Spinal cord (tissue), 10 donors: ENCODE measurements at places on chromosomes 6 and 20.

DNA sequence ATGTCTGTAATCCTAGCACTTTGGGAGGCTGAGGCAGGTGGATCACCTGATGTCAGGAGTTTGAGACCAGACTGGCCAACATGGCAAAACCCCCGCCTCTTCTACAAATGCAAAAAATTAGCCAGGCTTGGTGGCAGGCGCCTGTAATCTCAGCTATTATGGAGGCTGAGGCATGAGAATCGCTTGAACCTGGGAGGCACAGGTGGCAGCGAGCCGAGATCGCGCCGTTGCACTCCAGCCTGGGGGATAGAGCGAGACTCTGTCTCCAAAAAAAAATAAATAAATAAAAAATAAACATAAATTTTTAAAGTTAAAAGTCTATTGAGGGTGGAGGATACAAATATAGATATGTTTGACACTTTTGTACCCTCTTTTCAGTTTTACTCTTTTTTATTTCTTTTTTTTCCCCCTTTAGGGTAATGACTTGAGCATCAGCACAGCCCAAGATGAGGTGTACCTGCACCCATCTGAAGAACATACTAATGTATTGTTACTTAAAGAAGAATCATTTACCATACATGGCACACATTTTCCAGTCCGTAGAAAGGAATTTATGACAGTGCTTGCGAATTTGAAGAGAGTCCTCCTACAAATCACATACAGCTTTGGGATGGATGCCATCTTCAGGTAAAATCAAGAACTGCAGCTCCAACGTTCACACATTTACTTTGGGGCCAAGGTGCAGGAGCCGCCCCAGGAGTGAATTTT is 368.9 kb downstream of the LAMA2 start:
- DNase-seq = peak; percentile 88

- no peak for DNase-seq
Observed at GRCh38 chr6:31905041-31905440, 3.2 kb upstream of the ZBTB12 start.

DNA sequence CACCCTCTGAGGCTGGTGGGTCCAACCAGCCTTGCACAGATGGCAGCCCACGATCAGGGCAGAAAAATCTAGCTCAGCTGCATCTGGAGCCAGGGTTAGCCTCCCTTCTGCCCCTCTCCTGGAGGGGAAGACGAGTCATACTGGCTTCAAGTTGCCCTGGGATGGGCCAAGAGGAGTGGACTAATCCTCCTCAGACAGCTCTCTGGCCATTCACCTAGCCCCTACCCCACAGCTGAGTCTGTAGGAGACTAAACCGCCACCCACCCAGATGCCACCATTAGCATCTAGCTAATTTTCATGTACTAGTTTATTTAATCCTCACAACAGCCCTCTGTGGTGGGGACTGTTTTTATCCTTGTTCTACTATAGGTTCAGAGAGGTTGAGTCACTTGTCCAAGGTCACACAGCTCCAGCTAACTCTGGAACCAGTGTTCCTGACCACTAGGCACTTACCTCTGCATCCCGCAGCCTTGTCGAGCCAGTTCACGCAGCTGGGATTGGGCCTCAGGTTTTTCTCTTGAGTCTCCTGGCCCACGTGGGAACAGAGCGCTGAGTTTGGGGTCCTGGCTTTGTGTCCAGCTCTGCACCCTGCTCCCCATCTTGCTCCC is 48.5 kb upstream of the CCDC167 start:
- DNase-seq = no peak

DNA sequence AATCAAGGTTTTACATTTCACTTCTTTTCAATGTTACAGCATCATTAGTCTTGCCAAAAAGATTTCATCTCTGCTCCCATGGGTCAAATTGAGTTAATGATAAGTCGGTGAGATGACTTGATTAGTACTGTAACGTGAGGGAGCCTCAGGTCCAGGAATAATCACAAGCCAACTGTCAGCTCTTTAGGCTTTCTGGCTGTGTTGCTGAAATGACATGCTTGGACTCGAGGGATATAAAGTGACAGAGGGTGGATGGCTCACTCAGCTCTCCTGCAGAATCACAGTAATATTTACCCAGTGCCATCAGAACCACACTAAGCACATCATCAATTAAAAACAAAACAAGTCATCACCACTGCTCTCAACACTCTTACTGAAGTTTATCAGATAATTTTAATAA is 196.2 kb upstream of the THEMIS start:
- peak; percentile 77 for DNase-seq

- no peak for DNase-seq
Observed at GRCh38 chr20:11849270-11849915, 68.3 kb upstream of the BTBD3 start.

- DNase-seq = peak; percentile 76
Observed at GRCh38 chr20:56004007-56004406, 1.3 kb downstream of the CBLN4 start.

- DNase-seq = no peak
Observed at GRCh38 chr6:166907871-166908806, 48.2 kb downstream of the RNASET2 start.

DNA sequence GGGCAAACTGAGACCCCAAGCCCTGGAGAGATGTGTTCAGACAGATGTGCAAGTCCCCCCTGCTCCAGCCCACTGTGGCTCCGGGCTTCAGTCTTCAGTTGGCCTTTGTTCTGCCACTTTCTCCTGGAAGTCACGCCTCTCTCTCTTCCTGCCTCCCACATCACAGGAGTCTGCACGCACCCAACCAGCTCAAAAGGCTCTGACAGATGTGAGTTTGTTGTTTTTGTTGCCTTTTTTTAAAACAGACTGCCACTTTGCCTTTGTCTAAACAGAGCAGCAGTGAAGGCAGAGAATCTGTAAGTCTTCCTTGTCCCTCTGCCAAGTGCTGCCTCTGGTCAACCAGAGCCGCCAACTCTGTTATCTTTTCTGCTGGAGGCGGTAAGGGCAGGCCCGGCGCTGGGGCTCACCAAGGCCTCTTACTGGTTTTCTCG is 149.7 kb downstream of the TFAP2C start:
- no peak for DNase-seq

GRCh38 chr20:44400671-44400969 is 45.1 kb downstream of the HNF4A start:
- no peak for DNase-seq

DNA sequence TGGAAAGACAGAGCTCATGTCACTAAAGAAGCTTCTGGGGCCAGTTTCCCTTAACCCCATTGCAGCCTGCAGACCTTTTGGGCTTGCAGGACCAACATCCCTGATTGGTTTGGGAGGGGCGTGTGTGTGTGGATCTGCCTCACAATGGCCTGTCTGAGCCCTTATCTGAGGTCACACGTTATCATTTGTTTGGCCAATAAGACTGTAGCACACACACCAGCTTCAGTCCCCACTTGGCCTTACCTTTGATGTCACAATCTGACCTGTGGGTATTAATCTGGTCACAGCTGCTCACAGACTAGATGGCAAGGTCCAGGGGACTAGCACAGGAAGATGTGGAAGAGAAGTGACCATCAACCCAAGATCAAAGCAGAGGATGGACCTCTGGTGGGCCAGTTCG is at the start of gene SCP2D1:
TSS of gene SCP2D1 (plus strand) at position 301 of the 400 bp plus-strand sequence. CDS start at position 334, 33 bp downstream.
- DNase-seq = no peak

- peak; percentile 64 for DNase-seq
Observed at GRCh38 chr6:15036690-15037245, 209.1 kb upstream of the JARID2 start.

DNA sequence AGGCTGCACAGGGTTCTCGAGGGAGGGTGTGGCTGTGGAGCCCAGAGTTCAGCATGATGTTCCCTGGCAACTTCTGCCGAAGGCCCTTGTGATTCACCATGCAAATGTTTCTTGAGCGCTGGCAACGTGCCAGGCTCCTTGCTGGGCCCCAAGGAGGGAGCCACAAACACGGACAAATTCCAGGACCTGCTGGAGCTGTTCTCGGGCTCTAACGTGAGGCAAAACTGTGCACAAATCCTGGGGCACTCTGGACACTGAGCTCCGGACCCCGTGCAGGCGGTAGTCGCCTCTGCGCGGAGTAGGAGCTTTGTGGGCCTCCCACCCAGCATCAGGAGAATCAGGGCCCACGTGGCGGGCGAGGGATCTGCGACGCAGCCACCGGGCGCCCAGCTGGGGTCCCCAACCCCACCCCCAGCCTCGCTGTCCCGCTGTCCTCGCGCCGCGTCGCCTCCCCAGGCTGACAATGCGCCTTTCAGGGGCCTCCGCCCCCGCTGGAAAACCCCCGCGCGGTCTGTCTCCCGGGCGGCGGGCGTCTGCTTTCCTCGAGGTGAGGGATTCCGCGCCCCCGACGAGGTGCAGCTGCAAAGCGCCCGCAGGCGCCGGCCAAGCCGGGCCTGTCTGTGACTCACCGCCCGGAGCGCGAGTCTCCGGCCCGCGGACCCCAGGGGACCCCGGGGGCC is 31.7 kb upstream of the SCUBE3 start:
- DNase-seq = no peak

DNA sequence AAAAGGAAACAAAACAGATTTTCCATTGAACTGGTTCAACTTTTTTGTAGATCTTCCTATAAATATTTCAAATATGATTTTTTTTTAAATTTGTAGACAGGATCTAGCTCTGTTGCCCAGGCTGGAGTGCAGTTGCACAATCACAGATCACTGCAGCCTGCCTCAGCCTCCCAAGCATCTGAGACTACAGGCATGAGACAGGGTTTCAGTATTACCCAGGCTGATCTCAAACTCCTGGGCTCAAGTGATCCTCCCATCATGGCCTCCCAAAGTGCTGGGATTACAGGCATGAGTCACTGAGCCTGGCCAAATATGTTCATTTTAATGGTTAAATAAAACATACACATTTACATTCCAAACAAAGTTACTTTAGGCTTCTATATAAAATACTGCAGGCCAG is 33.6 kb downstream of the SAMHD1 start:
- no peak for DNase-seq

DNA sequence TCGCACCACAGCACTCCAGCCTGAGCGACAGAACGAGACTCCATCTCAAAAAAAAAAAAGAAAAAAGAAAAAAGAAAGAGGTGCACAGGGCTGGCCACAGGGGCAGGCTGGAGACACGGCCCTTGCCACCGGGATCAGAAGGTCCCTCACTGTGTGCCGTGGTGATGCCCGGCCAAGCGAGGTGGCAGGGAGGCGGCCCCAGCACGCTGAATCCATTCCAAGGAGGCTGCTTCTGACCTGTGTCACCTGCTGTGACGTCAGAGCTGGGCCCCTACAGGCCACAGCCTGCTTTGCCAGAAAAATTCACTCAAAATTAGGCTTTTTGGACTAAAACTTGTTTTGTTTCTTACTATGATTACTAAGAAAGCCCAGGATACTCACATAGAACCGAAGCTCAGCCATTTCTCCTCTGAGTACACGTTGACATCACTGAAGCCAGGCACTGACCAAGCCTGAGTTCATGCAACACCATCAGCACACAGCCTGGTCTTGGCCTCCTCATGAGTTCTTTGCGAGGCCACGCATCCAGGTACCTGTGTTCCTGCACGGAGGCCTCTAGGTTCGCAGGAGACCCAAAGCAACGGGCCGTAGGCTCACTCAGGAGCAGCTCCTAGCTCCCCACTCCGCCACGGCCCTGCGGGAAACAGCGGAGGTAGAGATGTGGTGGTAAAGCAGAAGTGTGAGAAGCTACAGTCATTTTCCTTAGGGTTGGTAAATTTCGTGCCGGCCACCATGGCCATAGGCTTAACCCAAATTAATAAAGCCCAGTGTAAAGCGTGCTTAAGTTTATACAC is 67.8 kb downstream of the THBS2 start:
- no peak for DNase-seq

DNA sequence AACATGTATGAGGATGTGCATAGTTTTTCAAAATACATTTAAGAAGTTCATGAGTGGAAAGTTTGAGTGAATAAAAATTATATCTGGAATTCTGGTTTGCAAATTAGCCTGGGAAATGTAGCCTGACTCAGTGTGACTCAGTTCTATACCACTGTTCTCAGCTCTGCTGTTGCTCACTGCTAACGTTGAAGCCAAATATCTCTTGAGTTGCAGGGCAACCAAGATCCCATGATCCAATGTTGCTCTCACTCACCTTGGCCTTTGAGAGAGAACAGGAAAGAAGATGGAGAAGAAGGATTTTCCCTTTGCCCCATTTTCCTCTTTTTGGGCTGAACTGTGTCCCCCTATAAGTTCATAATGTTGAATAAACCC is 28.9 kb downstream of the PSMB9 start:
- DNase-seq = no peak

DNA sequence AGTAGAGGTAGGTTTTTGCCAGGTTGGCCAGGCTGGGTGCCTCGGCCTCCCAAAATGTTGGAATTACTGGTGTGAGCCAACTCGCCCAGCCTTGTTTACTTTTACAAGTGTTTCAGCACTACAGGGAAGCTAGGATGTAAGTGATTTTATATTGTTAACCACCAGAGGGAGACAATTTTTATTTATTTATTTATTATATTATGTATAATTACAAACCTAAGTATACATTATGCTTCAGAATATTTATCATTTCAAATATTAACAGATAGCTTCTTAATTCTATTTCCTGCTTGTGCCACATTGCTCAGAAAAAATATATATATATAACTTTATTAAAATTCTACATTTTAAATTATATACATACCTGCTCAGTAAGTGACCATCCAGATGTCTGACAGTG is 9.8 kb downstream of the MMUT start:
- DNase-seq = no peak
